Fibroblast of mammary gland (primary cell): ENCODE measurements at places on chromosomes 3 and 15.

- no peak for DNase-seq
These were observed 321.5 kb upstream of the CBLB start for GRCh38 chr3:106190296-106190695.

DNA sequence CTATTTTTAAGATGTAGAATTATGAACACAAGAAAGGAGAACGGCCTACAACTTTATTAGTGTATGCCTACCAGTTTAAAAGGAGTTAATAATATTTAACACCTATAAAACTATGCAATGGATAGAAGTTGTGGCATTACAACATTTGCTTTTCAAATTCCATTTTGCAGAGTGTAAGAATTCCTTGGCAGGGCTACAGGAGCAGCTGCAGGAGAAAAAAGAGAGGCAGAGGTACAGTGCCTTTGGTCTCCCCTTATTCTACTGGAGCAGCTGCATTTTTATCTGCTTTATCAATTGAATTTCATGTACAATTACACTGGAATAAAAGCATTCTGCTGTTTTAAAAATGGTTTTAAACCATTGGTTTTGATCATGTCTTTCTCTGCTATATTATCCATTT, 145.7 kb upstream of the KCNH8 start:
- DNase-seq, result no peak

DNA sequence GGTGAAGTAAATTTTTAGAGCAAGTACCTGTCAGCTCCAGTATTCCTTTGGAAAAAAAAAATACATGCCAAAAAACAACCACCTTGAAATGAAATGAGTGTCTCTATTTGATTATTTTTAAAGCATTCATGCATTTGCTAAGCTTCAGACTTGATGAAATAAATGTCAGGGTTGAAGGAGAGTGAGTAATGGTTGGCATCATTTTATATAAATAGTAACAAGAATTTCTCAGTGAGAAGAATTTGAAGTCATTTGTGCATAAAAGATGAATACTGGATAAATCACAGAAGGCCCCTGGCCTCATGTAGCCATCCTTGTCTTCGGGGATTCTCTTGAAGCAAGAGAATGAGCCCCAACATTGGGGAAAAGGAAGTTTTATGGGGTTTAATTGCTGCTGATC, 318.4 kb downstream of the LPP start:
- no peak for DNase-seq

GRCh38 chr3:45644791-45645201, 44.4 kb upstream of the SACM1L start:
- peak; percentile 93 for DNase-seq
